LNCaP clone FGC (cell line): ENCODE measurements at places on chromosomes 11 and 22.
A peak's percentile ranks its signal among the peaks of the same experiment; 100 is the strongest.

GRCh38 chr11:87212891-87213290 lies 175.2 kb downstream of the TMEM135 start:
- no peak for DNase-seq

DNA sequence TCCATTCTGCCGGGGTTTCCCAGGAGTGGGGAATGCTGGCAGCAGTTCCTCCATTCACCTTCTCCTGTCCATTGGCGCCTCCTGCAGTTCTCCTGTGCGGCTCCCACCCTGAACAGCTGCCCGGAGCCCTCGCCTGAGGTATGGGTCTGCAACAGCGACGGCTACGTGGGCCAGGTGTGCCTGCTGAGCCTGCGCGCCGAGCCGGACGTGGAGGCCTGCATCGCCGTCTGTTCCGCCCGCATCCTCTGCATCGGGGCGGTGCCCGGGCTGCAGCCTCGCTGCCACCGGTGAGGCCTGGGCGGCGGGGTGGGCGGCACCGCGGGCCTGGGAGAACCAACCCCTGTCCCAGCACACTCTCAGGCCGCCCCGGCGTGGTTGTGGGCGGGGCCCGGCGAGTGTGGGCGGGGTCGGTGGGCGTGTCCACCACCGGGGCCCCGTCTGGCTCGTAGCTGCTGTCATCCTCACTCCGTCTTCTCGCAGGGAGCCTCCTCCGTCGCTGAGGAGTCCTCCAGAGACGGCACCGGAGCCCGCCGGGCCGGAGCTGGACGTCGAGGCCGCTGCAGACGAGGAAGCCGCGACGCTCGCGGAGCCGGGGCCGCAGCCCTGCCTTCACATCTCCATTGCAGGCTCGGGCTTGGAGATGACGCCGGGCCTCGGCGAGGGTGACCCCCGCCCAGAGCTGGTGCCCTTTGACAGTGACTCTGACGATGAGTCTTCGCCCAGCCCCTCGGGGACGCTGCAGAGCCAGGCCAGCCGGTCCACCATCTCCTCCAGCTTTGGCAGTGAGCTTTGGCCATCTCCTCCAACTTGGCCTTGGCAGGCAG lies 14.0 kb upstream of the RELT start:
- no peak for DNase-seq

DNA sequence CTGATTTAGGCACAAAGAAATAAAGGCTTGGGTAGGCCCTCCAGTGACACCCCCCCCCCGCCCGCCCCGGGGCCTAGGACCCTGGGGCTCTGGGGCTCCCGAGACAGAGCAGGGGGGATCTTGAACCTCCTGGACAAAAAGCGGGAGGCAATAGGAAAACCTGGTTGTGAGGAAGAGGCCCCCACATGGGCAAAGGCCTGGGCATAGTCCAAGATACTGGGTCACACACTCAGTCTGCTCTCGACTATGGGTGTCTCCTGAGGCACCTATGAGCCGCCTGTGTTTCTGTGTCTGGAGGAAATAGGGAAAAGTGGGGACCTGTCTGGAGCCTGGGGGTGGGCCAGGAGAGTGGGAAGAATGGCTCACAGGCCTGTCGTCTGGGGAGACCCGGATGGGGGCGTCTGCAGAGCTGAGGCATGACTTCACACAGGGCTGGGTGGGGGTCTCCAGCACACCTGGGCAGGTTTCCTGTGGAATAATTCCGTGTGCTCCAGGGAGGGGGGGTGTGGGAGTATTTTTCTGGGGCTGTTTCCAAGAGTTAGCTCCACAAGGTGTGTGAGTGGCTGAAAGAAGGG lies 2.4 kb upstream of the MN1 start:
- DNase-seq = no peak

DNA sequence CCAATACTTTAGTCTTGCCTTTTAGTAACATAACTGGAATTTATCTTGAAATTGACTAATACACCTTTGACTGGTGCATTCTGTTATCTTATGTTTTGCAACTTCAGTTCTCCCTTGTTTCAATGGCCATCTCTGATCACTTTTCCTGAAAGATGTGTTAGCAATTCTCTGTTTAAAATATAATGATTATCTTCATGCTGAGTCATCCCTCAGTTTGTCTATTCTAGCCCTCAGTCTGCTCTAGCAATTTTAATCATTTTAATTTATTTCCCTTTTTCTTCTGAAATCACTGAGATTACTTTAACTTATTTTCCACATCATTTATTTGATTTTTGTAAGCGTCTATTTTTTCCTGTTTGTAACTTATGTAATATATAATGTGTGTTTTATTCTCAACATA lies 221.9 kb upstream of the PDGFD start:
- DNase-seq = no peak

DNA sequence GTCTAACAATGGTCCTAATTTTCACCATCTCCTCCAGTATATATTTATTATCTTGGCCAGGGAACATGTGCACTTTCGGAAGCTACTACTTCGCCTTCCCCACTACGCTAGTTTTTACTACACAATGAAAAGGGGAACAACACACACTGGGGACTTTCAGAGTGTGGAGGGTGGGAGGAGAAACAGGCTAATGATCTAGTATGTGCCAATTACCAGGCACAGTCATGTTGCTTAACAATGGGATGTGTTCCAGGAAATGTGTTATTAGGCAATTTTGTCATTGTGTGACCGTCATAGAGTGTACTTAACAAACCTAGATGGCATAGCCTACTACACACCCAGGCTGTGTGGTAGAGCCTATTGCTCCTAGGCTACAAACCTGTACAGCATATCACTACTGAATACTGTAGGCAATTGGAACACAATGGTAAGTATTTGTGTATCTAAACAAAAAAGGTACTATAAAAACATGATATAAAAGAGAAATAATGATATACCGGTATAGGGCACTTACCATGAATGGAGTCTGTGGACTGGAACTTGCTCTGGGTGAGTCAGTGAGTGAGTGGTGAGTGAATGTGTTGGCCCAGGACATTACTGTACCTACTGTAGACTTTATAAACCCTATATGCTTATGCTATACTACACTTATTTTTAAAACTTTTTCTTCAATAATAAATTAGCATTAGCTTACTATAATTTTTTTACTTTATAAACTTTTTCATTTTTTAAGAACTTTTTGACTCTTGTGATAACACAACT lies 20.1 kb upstream of the CUL5 start:
- DNase-seq = no peak

- DNase-seq = no peak
Observed at GRCh38 chr22:49349181-49349835, 478.4 kb downstream of the BRD1 start.

GRCh38 chr11:126403658-126404057 lies 48.2 kb downstream of the ST3GAL4 start:
- no peak for DNase-seq

GRCh38 chr11:93840981-93841380 lies 9.4 kb downstream of the VSTM5 start:
- DNase-seq = no peak

DNA sequence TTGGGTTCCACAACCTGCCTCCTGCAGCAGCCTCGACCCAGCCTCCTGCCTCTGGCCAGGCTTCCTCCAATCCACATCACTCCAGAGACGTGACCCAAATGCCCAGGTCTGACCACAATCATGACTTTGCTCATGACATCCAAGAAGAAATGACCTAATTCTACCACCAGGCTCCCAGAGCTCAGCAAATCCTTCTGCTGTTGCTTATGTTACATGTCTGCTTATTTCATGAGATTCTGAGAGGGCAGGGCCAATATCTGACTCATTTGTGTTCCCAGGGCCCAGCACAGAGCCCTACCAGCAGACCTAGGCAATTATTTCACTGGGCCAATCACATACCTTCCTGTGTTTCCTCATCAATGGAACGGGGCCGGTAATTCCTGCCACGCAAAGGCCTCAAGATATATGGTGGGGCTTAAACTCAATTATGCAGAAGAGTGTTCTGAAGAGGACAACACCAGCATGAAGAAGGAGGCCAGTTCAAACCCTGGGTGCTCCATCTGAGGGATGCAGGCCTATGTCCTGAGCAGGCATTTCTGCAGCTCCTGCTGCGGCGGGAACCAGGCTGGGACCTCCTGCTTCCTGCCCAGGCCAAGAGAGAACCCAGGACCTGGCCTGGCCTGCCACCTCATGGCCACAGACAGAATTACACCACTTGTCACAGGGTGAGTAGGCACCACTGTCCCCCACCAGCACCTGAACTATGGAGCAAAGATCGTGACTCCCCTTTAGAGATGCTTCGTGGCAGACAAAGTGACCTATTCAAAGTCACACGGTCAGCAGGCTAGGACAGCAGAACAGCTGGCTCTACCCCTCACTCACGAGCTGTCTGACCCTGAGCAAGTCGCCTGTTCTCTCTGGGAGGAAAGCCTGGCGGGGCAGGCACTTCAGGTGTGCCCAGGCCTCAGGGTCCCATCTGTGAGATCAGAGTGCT lies 5.9 kb downstream of the CENPM start:
- DNase-seq = peak; percentile 37

DNA sequence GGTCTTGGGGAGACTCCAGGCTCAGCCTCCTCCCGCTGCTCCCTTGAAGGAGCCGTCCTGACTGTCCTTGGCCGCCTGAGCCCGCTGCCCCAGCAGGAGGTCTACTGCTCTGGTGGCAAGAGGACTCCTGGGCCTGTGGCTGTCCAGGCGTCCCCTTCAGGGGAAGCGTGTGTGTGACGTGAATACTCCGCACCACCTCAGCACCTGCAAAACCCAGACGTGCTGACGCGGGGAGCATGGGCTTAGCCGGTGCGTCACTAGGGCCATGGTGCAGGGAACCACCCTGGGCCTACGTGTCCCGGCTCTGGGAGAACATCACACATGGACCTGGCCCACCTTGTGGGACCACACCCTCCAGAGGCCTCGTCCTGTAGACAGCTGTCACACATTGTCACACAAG lies 30.2 kb upstream of the BRSK2 start:
- no peak for DNase-seq

DNA sequence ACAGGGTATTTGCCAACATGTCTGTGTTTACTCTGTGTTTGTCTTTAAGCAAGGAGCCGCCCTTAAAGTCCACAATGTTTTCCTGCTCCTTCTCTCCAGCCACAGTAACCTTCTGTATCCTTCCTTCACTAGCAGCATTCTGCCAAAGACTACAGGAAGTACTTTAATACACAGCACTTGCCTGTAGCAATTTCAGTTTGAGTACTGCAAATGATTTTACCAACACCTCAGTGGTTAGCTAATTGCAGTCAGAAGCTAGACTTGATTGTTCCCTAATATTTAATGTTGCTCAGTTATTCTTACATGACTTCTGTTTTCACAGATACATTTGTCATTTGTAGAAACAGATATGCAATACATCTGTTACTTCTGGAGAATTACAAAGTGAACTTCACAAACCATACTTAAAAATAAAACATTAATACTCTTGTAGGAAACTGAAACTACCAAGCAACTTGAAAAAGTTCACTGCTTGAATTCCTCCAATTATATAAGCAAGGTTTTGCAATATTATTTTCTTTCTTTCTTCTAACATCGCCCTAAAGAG lies 69.1 kb downstream of the FCHSD2 start:
- peak; percentile 79 for DNase-seq

DNA sequence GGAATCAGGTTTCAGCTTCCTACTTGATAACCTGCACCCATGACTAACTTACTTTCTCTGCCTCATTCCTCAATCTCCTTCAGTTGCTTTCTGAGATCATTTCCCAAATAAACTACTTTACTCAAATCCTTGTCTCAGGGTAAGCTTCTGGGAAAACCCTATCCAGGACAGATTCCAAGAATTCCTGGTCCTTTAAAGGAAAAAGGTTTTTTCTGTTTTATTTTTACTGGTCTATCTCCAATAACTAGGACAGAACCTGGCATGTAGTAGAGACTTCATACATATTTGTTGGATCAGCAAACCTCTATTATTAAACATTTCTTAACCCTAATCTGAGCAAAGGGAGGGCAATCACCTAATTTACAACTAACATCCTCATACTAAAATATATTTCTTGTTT lies 910.5 kb upstream of the CHORDC1 start:
- no peak for DNase-seq

DNA sequence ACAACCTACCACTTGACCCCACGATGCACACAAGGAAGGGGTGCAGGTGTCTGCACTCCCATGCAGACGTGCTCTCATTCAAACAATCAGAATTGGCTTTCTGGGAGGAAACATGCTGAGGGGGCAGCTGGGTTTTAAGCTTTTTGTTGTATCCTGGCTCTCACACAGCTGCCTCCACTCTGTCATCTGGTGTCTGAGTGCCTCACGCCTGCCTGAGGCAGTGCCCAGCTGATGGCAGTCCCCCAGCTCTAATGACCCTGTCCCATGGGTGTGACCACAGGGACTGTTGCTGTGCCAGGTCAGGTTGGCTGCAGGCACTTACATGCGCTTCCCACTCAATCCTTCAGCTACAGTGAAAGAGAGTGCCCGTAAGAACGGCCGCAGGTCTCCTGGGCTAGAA lies 53.7 kb downstream of the ARFGAP3 start:
- no peak for DNase-seq

- DNase-seq = no peak
Observed at GRCh38 chr11:8987446-8987845, 16.4 kb downstream of the NRIP3 start.

GRCh38 chr11:119832202-119832935 lies 103.4 kb upstream of the NECTIN1 start:
- peak; percentile 13 for DNase-seq

- no peak for DNase-seq
Observed at GRCh38 chr22:39940757-39941305, 19.4 kb upstream of the TMA7B start.

DNA sequence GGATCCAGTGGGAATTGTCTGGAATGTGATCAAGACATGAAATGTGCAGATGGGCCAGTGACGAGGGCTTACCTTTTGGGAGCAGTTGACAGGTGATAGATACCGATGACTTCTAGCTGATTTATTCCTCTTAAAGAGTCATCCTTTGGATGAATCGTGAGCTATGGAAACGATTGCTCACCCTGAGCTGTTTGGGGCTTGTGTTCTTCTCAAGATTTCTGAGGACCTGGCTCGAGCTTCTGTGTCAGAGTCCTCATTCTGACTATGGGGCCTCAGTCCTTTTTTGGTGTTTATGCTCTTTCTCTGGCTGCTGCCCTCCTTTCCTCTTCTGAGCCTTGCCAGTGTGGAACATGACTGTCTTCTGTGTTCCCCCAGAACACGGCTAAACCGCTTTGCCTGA lies 11.9 kb upstream of the AMPD3 start:
- DNase-seq = no peak

- no peak for DNase-seq
Observed at GRCh38 chr11:47308050-47308823, 38.3 kb downstream of the MADD start.

- no peak for DNase-seq
Observed at GRCh38 chr11:128206461-128206860, 380.9 kb downstream of the ETS1 start.
